K562 (cell line): ENCODE measurements at places on chromosomes 16 and 17.
A peak's percentile ranks its signal among the peaks of the same experiment; 100 is the strongest.

- no peak for DNase-seq
Measured at GRCh38 chr17:5555254-5555653, 29.1 kb downstream of the NLRP1 start.

GRCh38 chr17:35514564-35514963 is 22.9 kb downstream of the SLFN12L start:
- DNase-seq: no peak

GRCh38 chr16:1561266-1561665 is 27.8 kb downstream of the TMEM204 start:
- DNase-seq: no peak

GRCh38 chr17:40531051-40531991 is 29.9 kb upstream of the TNS4 start:
- DNase-seq: no peak

DNA sequence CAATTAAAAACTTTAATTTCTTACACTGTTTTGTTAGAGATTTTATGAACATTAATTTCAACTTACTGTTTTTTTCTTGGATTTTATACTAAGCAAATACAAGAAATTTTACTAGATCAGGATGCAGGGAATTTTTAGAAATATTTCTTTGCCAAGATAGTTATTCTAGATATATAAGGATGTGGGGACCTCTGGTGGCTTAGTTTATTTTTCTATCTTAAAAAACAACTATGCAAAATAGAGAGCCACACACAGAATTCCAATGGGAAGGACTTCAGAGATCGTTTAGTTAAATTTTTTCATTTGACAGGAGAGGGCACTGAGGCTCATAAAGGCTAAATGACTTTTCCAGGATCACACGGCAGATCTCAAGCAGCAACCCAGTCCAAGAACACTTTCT is 23.0 kb upstream of the CAPNS2 start:
- no peak for DNase-seq

- DNase-seq: no peak
Measured at GRCh38 chr17:32161506-32162365, 19.4 kb downstream of the RHOT1 start.

DNA sequence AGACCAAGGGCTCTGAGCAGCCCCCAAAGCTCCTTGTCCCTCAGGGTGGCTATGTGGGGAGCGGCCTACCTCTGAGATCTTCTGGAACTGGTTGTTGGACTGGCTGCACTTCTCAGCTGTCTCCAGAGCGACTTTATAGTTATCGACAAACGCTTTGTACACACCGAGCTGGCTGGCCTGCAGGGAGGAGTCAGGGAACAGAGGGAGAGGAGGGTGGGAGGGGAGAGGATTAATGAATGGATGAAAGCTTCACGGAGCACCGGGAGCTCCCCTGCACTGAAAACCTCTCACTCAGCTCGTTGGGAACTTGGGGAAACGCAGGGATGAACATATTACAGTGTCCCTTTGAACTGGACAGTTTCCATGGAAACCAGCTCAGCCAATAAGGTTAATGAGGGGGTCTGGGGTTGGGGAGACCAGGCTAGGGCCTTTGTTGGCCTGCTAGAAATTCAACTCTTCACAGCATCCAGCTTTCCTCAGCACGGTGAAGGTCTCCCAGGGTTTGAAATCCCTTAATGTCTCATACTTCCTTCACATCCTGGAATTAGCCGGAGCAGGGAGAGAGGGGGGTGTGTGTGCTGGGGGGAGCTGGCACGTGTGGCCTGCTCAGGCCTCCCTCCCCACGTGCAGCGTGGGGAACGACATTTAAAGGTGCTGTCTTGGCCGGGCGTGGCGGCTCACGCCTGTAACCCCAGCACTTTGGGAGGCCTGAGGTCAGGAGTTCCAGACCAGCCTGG is 86.7 kb downstream of the TIMM22 start:
- no peak for DNase-seq

- no peak for DNase-seq
Measured at GRCh38 chr16:57610611-57611010, 17.8 kb upstream of the ADGRG1 start.

DNA sequence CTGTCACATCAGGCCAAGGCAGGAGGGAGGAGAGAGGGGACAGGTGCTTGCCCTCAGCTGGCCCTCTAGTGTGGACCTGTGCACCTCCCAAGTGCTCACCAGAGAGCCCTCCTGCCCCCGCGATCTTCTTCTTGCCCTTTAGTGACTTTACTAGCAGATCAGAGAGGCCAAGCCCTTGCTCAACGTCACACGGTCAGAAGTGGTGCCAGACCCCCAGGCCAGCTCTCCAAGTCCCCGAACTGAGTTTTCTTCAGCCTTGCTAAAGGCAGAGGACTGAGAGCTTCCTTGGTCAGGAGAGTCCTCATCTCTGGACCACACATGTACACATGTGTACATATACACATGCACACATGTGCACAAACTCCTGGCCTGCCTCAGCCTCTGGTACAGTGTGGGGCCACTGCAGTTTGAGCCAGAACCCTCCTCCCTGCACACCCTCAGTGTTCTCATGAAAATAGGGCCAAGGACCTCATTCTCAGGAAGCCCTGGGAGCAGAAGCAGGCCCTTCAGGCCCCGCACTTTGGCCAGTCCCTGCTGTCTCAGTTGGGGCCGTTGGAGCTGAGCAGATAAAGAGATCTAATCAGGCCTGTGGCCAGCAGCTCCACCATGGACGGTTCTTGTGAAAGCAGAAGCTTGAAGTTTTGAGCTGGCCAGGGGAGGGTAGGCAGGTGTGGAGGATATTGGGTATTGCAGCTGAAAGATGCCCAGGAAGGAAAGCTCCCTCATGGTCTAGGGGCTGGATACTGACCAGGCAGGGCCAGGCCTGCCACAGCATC is 7.4 kb upstream of the EPX start:
- peak; percentile 52 for DNase-seq

DNA sequence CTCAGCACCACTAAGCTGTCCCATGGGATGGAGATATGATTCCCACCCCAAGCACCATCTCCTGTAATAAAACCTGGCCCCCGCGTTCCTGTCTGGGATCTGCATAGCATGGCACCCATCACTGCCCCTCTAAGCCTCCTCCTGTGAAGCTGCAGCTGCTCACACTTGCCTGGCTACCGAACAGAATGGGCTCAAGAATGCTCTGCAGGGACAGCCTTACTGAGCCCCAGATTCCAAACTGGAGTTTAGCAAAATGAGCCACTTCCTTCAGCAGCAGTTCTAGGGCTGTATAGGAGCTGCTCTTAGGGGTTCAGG is 256.1 kb downstream of the CPPED1 start:
- DNase-seq: no peak

DNA sequence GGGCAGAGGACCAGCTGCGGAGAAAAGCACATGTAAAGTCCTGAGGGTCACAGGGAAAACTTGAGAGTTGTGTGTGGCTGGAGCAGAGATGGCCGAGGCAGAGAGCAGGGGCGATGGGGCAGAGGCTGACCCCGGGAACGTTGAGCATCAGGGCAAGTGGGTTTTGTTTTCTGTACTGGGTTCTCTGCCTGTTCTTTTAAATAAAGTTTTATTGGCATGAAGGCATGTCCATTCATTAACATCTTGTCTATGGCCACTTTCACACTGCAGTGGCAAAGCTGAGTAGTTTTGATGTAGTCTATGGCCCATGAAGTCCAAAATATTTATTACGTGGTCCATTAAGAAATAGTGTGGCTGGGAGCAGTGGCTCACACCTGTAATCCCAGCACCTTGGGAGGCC is 64.4 kb downstream of the ABCC1 start:
- DNase-seq: no peak
